ENCODE measurements at places on chromosomes 3 and 15.

GRCh38 chr3:167829071-167829470 lies 93.5 kb downstream of the SERPINI1 start:
- no peak for DNase-seq

DNA sequence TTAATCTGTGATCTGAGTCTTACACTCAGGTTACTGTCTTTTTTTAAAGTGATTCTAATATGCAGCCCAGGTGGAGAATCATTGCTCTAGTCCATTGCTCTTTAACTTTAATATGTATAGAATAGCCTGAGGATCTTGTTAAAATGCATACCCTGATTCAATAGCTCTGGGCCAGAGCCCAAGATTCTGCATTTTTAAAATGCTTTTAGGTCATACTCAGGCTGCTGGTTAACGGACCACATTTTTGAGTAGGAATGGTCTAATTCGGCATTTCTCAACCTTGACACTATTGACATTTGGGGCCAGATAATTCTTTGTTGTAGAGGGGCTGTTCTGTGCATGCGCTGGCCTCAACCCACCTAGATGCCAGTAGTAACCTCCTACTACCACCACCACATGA lies 20.9 kb upstream of the FSTL1 start:
- DNase-seq = no peak

GRCh38 chr3:49869525-49870126 lies at the start of gene CAMKV:
CAMKV (minus strand) TSS chr3:49869906; CDS start chr3:49862388, 7,518 bp downstream.
- no peak for DNase-seq

DNA sequence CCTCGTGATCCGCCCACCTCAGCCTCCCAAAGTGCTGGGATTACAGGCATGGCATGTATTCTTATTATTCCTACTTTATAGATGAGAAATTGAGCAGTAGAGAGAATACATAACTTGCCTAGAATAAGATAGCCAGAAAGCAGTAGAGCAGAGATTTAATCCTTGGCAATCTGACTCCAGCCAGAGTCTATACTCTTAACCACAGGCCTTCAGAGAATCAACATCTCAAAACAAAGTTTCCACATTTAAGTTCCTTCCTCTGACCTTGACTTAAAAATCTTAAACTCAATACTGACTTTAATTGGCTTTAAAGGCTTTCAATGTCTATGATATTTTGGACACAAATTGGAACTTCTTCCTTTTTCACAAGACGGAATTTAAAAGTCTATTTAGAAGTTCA lies 37.1 kb downstream of the ZNF106 start:
- DNase-seq = no peak

DNA sequence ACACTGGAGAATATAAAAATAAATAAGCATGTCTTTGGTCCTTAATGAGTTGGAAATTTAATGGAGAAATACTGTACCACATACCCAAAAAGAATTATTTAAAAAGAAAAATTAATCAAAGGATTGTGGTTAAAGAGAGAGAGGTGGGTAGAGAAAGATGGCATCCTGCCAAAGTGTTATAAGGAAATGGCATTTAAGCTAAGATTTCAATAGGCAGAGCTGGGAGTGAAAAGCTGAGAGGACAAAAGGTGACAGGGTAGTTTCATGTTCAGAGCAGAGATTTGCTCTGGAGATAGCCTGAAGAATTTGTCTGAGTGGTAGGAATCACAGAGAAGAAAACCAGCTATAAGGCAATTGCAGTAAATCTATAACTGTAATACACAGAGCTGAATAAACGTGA lies 181.0 kb downstream of the SI start:
- no peak for DNase-seq
